Activated CD4-positive, alpha-beta memory T cell treated with anti-CD3 and anti-CD28 coated beads, Interleukin-2, amount 10 ng/mL, durations not matched to agents 7 days and 5 days (primary cell): ENCODE measurements at places on chromosomes 5 and 9. TPM values are rescaled to one million over a fixed set of nuclear protein-coding genes. Genes with fewer than 3 reads are reported as not detected.

- no peaks in the 10 kb centered on the region for H3K4me1 ChIP-seq
- H3K4me3 ChIP-seq, result no peak overlapping the region
- DNase-seq, result no peak
- no peak overlapping the region for H3K27ac ChIP-seq
- H3K27me3 ChIP-seq, result peaks cover 3% of the 10 kb centered on the region
Measured at GRCh38 chr5:127014573-127014972, 15.8 kb downstream of the MARCHF3 start.

DNA sequence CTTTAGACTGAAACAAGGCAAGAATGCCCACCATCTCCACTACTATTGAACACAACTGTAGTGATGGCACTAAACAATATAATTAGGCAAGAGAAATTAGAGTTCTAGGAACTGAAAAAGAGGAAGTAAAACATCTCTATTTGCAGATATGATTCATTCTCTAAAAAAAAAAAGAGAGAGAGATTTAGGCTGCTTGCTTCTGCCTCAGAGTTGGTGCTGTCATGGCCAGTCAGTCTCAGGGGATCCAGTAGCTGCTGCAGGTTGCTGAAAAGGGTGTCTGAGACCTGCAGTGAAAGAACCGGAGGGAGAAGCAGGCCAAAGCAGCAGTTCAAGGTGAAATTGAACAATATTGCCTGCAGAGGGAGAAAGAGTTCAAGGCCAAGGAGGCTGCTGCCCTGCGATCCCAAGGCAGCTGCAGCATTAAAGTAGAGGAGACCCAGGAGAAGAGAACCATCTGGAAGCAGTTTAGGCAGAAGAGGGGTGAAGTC, 72.5 kb downstream of the AP3B1 start:
- no peak overlapping the region for H3K4me3 ChIP-seq
- H3K4me1 ChIP-seq, result peaks cover 11% of the 10 kb centered on the region
- H3K36me3 ChIP-seq, result peaks cover 38% of the 10 kb centered on the region
- no peak for DNase-seq
- H3K27me3 ChIP-seq, result no peaks in the 10 kb centered on the region
- H3K27ac ChIP-seq, result no peak overlapping the region

GRCh38 chr9:70398145-70398556, 16.3 kb downstream of the KLF9 start:
- DNase-seq, result no peak
- peaks cover 53% of the 10 kb centered on the region for H3K4me1 ChIP-seq
- no peak overlapping the region for H3K4me3 ChIP-seq
- H3K27me3 ChIP-seq, result no peaks in the 10 kb centered on the region
- H3K36me3 ChIP-seq, result no peaks in the 10 kb centered on the region
- peak overlapping the region; percentile 78 for H3K27ac ChIP-seq

Gene FLT4
- total RNA-seq, result 0.38 TPM

DNA sequence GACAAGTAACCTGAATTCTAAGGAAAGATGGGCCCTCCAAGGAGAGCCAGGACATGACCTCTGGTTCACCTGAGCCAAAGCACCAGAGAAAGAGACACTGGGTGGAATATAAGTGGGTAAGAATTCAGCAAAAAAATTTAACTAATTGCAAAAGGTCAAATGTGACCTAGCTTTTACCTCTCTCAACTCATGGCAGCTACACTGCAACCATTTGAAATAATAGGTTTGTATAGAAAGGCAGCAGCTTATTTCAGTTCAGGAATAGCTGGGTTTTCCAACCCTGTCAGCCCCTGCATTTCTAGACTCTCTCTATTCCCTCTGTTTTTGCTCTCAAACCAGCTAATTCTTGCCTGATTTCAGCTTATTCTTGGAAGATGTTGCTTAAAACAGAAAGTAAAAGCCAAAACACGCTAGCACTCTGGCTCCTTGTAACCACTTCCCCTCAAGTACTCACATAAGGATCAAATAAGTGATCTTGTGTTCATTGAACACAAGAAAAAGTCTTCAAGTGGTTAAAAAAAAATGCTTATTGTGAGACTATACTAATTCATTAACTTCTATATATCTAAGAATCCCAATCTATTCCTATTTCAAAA, 101.1 kb upstream of the NR4A3 start:
- H3K27me3 ChIP-seq, result no peaks in the 10 kb centered on the region
- no peak for DNase-seq
- H3K4me1 ChIP-seq, result peaks cover 31% of the 10 kb centered on the region
- H3K4me3 ChIP-seq, result peak overlapping the region; percentile 58
- no peaks in the 10 kb centered on the region for H3K36me3 ChIP-seq

GRCh38 chr5:6910950-6911349, 197.7 kb downstream of the TENT4A start:
- H3K4me3 ChIP-seq, result no peak overlapping the region
- H3K27ac ChIP-seq, result no peak overlapping the region
- no peak for DNase-seq
- H3K4me1 ChIP-seq, result no peaks in the 10 kb centered on the region

Gene GAPT
- total RNA-seq, result not detected

GRCh38 chr9:136352682-136353081, 10.9 kb downstream of the DNLZ start:
- no peaks in the 10 kb centered on the region for H3K27me3 ChIP-seq
- H3K4me3 ChIP-seq, result no peak overlapping the region
- no peak for DNase-seq
- no peaks in the 10 kb centered on the region for H3K4me1 ChIP-seq
- no peaks in the 10 kb centered on the region for H3K36me3 ChIP-seq

GRCh38 chr5:107930092-107930491, 259.4 kb upstream of the EFNA5 start:
- H3K27me3 ChIP-seq, result no peaks in the 10 kb centered on the region
- peaks cover 13% of the 10 kb centered on the region for H3K4me1 ChIP-seq
- H3K36me3 ChIP-seq, result peaks cover 4% of the 10 kb centered on the region
- no peak overlapping the region for H3K27ac ChIP-seq
- no peak for DNase-seq

DNA sequence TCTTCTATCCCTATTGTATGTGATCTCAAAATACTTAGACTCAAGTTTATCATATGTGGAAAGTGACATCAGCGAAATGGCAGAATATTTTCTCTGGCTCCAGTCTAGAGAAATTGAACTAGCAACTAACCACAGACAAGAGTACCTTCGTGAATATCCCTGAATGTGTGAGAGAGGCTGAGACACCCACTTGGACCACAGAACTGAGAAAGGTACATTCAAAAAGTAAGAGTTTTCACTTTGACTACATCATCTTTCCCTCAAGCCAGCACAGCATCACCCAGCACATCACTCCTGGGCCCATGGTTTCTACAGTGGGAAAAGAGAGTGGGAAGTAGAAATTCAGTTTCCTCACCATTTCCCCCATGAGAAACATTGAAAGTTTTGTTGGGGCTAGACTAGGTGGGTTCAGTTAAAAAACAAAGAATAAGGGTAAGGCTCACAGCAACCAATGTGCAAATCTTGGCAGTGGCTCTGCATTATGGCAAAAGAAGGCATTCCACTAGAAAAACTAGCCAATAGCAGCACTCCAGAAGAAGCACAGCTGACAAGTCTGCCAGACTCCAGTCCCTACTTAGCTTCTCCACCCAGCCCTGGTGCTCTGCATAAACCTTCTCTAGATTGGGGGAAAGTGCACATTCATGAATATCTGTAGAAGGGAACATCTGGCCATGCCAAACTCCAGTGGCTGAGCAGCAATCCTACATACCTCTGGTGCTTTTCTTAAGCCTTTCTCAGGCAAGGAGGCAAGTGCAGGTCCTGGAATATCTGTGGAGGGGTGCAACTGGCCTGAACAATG, 225.6 kb upstream of the VLDLR start:
- peaks cover 2% of the 10 kb centered on the region for H3K27me3 ChIP-seq
- H3K36me3 ChIP-seq, result no peaks in the 10 kb centered on the region
- H3K27ac ChIP-seq, result no peak overlapping the region
- H3K4me3 ChIP-seq, result no peak overlapping the region
- no peak for DNase-seq
- no peaks in the 10 kb centered on the region for H3K4me1 ChIP-seq

- H3K27me3 ChIP-seq, result no peaks in the 10 kb centered on the region
- H3K4me3 ChIP-seq, result no peak overlapping the region
- no peak for DNase-seq
- no peaks in the 10 kb centered on the region for H3K36me3 ChIP-seq
Measured at GRCh38 chr5:155154973-155155372, 141.4 kb downstream of the KIF4B start.

DNA sequence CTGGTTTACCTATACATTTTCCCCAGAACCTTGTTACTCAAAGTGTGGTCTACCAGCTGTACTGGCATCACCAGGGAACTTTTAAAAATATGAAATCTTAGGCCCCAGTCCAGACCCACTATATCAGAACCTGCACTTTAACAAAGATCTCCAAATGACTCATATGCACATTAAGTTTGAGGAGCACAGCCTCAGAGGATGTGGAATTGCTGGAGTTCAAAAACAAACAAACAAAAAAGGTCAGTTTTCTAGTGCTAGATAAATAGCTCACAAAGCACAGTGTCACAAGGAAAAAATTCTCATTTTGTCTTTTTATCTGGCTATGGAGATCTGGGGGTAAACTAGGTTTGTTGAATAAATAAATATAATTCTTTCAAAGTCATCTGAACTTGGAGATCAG, 68.9 kb upstream of the ANKRD55 start:
- no peaks in the 10 kb centered on the region for H3K4me1 ChIP-seq
- no peak overlapping the region for H3K27ac ChIP-seq
- no peak for DNase-seq
- peaks cover 8% of the 10 kb centered on the region for H3K36me3 ChIP-seq
- H3K4me3 ChIP-seq, result no peak overlapping the region

- no peak for DNase-seq
- peaks cover 25% of the 10 kb centered on the region for H3K36me3 ChIP-seq
- H3K4me1 ChIP-seq, result peaks cover 10% of the 10 kb centered on the region
- no peak overlapping the region for H3K27ac ChIP-seq
- H3K4me3 ChIP-seq, result no peak overlapping the region
- H3K27me3 ChIP-seq, result no peaks in the 10 kb centered on the region
Measured at GRCh38 chr9:36358486-36358885, 41.6 kb downstream of the RNF38 start.

- no peak for DNase-seq
- H3K27ac ChIP-seq, result no peak overlapping the region
- peaks cover 13% of the 10 kb centered on the region for H3K36me3 ChIP-seq
- peaks cover 36% of the 10 kb centered on the region for H3K4me1 ChIP-seq
Measured at GRCh38 chr5:113058706-113059226, 82.2 kb downstream of the DCP2 start.

GRCh38 chr9:110531776-110532175, 47.8 kb downstream of the SVEP1 start:
- H3K27ac ChIP-seq, result no peak overlapping the region
- no peak for DNase-seq
- no peaks in the 10 kb centered on the region for H3K4me1 ChIP-seq

DNA sequence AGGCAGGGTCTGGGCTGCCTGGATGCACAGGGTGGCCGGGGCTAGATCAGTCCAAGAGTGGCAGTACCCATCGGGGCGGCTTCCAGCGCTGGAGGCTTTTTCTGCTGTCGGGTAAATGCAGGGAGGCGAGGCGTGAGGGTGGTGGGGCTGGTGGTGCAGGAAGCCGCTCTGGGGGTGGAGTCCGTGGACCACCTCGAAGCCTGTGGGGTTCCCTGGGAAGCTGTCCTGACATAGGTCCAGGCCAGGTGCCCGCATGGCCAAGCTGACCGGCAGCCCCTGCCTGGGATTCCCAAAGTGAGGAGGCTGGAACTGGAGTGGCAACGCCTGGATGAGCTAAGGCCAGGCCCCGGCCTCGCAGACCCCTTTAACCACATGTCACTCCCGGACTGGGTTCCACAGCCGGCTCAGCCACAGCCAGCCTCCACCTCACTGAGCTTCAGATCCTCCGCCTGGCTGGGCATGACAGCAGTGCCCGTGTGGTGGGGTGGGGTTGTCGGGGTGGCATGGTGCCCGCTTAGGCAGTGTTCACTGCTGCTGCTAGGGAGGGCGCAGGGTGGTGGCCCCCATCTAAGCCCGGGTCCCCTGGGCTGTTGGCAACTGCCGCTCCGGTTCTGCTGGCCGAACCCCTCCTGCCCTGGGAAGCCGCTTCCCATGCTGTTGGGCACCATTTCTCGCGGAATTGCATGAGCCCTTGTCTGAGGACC, 1.4 kb upstream of the QRFP start:
- no peaks in the 10 kb centered on the region for H3K27me3 ChIP-seq
- no peaks in the 10 kb centered on the region for H3K36me3 ChIP-seq
- H3K4me1 ChIP-seq, result no peaks in the 10 kb centered on the region
- no peak overlapping the region for H3K4me3 ChIP-seq

DNA sequence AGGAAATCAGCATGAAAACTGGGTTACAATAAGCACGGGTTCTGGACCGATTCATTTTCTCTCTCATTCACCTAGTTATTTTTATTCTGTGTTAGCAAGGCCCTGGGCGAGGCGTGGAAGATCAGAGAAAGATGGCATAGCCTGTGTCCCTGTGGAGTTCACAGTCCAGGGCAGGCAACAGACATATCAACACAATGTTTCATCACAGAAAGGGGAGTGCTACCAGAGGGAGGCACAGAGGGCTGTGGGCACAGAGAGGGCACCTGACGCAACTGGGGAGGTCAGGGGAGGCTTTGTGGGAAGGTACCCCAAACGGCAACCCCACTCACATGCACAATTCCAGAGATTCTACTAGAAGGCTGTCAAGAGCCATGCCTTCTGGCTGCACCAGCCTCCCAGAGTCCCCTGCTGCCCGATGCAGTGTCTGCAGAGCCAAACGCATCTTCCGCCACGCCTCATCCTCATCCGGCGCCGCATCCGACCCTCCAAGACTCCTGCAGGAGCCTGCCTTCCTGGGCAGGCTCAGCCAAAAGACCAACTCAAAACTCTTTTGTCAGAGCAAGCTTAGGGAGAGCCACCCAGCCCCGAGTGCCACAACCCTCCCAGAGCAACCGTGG, 1.4 kb downstream of the FAM193B start:
- H3K27ac ChIP-seq, result peak overlapping the region; percentile 42
- H3K27me3 ChIP-seq, result no peaks in the 10 kb centered on the region
- peaks cover 21% of the 10 kb centered on the region for H3K36me3 ChIP-seq
- peaks cover 51% of the 10 kb centered on the region for H3K4me1 ChIP-seq
- DNase-seq, result no peak
- H3K4me3 ChIP-seq, result peak overlapping the region; percentile 77

Gene GPR150
- 1.7 TPM for total RNA-seq

Gene WDR38
- not detected for total RNA-seq

DNA sequence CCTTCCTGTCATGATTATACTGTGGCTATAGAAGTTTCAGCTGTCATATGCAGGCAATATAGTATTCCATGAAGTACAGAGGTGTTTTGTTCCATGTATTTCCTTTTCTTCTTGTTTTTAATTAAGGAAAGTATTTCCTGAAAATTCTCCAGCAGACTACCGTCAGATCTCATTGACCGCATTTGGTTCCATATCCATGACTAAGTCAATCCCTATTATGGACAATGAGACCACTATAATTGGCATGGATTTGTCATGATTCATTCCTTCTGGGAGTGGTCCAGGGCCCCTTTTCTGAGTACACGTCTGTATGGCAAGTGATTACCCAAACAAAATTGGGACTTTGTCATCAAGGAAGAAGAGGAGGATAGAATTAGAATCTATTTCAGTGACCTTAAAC, 283.2 kb upstream of the CLINT1 start:
- H3K27me3 ChIP-seq, result peaks cover 6% of the 10 kb centered on the region
- H3K4me3 ChIP-seq, result no peak overlapping the region
- H3K36me3 ChIP-seq, result no peaks in the 10 kb centered on the region

- DNase-seq, result peak; percentile 58
- H3K36me3 ChIP-seq, result peaks cover 16% of the 10 kb centered on the region
- H3K4me3 ChIP-seq, result peak overlapping the region; percentile 71
- peaks cover 15% of the 10 kb centered on the region for H3K4me1 ChIP-seq
- no peaks in the 10 kb centered on the region for H3K27me3 ChIP-seq
- peak overlapping the region; percentile 44 for H3K27ac ChIP-seq
Measured at GRCh38 chr9:137077758-137078693, 709 bp downstream of the UAP1L1 start.

GRCh38 chr9:131589124-131589711, 43.9 kb downstream of the PRRT1B start:
- H3K4me1 ChIP-seq, result peaks cover 57% of the 10 kb centered on the region
- H3K36me3 ChIP-seq, result peaks cover 57% of the 10 kb centered on the region
- no peak overlapping the region for H3K4me3 ChIP-seq

Gene PLAC8L1
- 0.50 TPM for total RNA-seq
